CD4-positive, alpha-beta T cell (primary cell): ENCODE measurements at places on chromosomes 4 and X.

DNA sequence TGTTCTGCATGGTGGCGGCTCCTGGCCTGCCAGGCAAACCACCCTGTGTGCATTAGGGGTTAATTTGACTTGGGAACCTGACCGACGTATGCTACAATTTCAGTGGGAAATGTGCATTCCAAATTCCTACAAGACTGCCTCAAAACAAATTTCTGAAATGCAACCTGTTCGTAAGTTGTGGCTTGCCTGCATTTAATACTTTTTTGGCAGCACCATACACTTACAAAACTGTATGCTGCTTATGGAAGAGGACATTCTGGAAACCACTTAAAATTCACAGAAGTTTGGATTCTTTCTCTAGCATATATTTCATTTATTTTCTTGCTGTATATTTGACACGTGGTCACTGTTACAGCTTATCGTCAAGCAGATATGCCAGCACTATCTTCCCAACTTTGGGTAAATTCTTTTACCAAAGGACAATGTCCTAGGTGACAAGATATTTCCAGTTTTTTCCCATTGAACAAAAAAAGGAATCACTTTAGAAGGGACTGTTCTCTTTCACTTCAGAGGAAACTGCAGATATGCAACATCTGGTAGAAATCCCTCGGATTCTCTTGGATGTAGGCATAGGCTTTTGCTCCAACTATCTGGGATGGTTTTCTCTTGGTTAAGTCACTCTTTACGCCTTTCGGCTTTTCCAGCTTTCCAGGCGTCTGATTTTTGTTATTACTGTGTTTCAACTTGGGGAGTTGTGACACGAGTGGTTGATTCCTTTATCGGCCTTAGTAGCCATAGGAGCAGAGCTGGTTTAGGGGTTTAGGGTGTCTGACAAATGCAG is 9.7 kb upstream of the TENM3 start:
- DNase-seq = no peak
- no peak overlapping the region for H3K27ac ChIP-seq
- H3K4me3 ChIP-seq = no peak overlapping the region
- no peaks in the 10 kb centered on the region for H3K27me3 ChIP-seq

DNA sequence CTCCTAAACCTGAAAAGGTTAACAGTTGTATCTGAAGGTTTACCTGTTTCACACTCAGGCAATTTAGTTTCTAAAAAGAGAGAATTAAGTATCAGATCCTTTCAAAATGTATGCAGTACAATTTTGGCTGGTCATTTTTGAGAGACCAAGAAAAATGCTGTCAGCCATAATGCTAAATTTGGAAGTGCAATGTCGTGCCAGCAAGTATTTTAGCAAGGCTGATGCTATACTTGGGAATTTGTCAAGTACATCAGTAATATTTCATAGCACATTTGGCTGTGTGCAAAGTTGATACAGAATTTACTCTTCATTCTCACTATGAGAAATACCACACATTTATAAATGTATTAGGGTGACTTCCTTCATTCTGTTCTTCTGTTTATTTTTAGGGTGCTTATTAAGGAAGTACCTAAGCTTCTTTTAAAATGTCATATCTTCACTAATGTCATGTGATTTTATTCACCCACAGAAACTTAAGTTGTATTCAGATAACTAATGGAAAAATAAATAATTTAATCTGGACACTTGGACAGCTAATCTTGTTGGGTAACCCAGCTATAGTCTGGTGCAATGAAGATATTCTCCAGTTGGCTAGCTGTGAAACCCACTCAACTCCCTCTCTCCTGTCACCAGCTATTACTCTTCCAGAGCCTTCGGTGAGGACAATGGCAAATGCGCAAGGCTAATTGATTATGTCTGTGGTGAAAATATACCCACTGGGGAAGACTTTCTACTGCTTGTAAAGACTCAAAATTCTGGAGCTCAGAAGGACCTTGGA is 84.2 kb upstream of the TLL1 start:
- no peak overlapping the region for H3K27ac ChIP-seq
- H3K36me3 ChIP-seq = no peaks in the 10 kb centered on the region
- no peaks in the 10 kb centered on the region for H3K27me3 ChIP-seq
- no peak for DNase-seq

DNA sequence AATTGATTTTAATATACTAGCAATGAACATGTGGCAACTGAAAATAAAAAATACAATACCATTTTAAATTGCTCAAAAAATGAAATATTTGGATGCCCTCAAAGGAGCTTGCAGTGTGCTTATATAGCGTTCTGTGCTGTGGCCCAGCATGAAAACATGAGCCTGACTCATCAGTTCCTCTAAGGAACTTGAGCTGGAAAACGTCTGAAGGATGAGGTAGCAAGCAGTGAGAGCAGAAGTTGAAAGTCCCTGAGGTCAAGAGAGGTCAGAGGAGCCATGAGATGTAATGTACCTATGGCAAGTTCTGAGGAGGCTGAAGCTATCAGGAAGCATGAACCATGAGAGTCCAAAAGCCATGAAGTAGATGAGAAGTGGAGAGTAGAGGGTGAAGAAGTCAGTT is 59.7 kb downstream of the HMGB3 start:
- H3K27ac ChIP-seq = no peak overlapping the region
- no peak for DNase-seq
- H3K36me3 ChIP-seq = no peaks in the 10 kb centered on the region
- no peak overlapping the region for H3K4me3 ChIP-seq
- H3K4me1 ChIP-seq = no peaks in the 10 kb centered on the region

DNA sequence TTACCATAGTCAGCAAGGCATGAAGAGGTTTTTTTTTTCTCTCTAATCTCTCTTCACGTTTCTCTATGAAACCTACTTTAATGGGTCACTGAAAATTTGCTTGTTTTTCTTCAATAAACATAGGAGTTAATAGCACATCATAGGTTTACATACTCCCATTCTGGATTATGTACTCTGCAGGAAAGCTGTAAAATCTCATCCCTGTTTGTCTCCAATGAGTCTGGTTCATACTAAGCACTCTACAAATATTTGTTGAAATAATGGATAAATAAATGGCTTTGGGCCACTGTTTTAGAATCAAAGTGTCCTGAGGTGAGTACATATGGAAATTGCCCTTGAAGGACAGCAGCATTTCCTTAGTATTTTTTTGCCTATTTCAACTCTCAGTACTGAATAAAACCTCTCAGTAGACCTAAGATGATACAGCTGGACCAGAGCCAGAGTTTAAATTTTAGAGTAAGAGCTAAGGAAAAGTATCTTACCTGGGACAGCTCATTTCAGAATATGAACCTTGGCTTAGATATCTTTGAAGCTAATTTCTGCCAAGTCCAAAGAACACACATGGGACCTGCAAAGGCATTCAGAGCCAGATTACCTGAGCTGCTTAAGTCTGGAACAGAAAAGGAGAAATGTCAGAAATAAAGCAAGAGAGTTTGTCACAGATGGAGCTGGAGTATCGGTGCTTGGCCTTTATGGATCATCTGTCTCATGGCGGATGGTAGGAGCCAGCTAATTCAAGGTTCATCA is 34.4 kb downstream of the PF4 start:
- H3K36me3 ChIP-seq = no peaks in the 10 kb centered on the region
- peaks cover 9% of the 10 kb centered on the region for H3K27me3 ChIP-seq
- no peak overlapping the region for H3K27ac ChIP-seq
- DNase-seq = no peak

DNA sequence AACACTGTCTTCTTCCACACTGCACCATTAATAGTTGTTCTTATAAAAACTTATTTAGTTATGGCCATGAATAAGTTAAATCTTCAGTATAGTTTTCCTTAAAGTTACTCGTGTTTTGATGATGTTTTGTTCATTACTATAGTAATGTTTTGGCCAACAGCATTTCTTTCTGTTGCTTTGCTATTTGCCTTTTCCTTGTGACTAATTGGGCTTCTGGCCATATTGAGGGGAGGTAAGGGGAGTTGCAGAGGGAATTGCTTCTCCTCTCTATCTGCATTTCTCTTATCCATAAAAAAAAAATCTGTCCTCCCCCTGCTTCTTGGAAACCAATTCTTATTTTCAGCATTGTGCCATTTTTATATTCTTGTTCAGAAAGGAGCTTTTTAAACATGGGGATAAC is 42.7 kb upstream of the ZCCHC12 start:
- no peak overlapping the region for H3K4me3 ChIP-seq
- no peak for DNase-seq
- H3K27ac ChIP-seq = no peak overlapping the region
- H3K27me3 ChIP-seq = no peaks in the 10 kb centered on the region

DNA sequence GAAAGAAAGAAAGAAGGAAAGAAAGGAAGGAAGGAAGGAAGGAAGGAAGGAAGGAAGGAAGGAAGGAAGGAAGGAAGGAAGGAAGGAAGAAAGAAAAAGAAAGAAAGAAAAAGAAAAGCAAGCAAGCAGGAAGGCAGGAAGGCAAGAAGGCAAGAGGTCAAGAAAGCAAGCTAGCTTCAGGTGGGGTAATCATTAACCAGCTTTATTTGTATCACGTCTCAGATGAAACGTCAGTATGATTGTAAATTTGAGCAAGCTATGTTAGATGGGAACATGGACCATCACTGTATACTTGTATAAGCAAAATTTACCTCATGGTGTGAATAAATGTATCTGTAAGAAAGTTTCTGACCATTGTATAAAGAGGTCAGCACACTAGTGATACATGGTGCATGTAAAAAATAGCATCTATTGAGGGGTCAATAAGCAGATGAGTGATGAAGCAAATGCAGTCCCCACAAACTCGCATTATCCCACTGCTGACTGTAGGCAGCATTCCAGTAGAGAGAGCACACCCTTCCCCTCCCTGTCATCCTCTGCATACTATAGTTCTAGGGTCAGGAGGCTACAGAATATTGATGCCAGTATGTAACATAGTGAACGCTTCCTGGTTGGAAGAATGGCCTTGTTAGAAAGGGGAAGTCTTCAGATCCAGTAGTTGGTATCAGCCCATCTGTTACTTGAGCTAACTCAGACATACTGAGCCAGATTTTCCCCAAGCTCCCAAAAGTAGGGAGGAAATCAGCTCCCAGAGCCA is 16.5 kb upstream of the KLHL34 start:
- no peak overlapping the region for H3K4me3 ChIP-seq
- no peak overlapping the region for H3K27ac ChIP-seq
- H3K27me3 ChIP-seq = no peaks in the 10 kb centered on the region

DNA sequence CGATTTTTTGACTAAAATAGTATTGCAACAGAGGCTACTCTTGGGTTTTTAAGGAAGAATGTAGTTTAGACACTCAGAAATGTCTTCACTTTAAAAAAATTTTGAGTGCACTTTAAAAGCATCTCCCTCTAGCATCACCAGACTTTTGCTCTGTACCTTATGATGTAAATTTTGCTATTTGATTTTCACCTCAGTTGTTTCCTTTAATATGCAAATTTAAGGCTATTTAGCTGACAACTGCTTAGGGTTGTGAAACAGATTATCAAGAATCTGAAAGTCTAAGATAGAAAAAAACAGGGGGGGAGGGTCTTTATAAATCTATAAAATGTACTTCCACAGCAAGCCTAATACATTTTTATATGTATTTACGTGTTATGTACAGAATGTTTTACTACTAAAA is 92.9 kb upstream of the USP38 start:
- no peaks in the 10 kb centered on the region for H3K27me3 ChIP-seq
- H3K36me3 ChIP-seq = no peaks in the 10 kb centered on the region
- no peak overlapping the region for H3K4me3 ChIP-seq
- no peak overlapping the region for H3K27ac ChIP-seq

- H3K27me3 ChIP-seq = no peaks in the 10 kb centered on the region
- H3K27ac ChIP-seq = no peak overlapping the region
- no peaks in the 10 kb centered on the region for H3K4me1 ChIP-seq
- no peaks in the 10 kb centered on the region for H3K36me3 ChIP-seq
Measured at GRCh38 chr4:183934761-183935160, 29.7 kb downstream of the STOX2 start.

DNA sequence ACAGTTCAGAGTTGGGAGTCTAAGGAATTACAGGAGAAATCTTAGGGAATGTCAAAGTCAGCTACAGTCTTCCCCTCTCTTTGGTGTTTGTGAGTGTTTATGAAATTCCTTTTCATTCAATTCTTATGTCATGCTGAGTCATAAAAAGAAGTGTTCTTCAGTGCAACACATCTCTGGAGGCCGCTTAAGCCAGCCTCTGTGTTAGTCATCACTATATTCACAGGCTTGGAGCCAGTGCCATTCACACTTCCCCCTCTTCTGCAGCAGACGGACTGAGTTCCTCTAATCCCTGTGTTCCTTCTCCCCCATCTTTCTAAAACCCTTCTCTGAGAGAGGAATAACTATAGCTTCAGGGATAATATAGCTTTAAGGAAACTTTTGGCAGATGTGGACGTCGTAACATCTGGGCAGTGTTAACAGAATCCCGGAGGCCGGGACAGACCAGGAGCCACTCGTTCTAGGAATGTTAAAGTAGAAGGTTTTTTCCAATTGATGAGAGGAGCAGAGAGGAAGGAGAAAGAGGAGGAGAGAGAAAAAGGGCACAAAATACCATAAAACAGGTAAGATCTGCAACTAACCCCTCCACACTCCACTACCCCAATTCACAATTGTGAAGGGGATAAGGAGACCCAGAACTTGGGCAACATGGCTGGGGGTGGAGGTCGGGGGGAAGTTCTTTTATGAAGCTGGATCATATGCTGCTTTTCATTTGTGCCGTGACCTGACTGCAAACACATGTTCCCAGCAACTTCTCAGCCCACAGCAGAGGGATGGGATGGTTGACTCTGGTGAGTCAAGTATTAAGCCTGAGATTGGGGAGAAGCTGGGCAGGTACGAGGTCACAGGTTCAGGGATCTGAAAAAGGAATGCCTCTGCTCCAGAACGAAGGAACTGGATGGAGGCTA is at the start of gene SRPX2:
TSS of gene SRPX2 (plus strand) at position 244 of the 905 bp plus-strand sequence. CDS start 2,124 bp downstream, outside the sequence.
- H3K27ac ChIP-seq = no peak within 1 kb of the TSS
- peaks cover 5% of the 10 kb centered on the region for H3K27me3 ChIP-seq
- H3K36me3 ChIP-seq = no peaks in the 10 kb centered on the region
- no peak for DNase-seq

DNA sequence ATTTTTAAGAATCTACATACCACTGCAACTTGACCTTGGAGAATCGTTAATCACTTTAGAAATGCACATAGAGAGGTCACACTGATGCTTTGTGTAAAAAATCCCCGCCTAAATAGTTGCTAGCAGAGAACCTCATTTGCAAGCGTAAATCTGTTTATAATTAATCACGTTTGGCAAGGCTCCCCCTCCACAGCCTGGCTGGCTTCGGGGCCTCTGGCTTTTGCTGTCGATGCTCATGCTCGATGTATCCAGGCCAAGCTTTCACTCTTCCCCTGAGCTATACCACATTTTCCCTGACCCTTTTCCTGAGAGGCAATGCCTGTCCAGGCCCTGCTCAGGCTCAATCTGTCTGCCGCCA is 23.4 kb downstream of the CYTL1 start:
- H3K36me3 ChIP-seq = no peaks in the 10 kb centered on the region
- no peak overlapping the region for H3K4me3 ChIP-seq
- peaks cover 3% of the 10 kb centered on the region for H3K27me3 ChIP-seq
- H3K4me1 ChIP-seq = no peaks in the 10 kb centered on the region

DNA sequence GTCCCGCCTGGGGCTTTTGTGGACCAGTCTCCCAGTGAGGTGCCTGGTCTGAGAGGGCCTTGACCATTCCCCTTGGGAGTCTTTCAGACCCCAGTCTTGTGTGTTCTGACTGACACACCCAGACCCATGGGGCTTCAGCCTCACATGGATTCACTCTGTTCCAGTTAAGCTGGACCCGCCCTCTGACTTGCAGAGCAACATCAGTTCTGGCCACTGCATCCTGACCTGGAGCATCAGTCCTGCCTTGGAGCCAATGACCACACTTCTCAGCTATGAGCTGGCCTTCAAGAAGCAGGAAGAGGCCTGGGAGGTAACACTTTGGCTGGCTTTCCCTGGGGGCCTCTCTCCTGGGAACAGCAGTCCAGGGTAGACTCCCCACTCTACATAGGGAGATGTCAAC is 6.8 kb downstream of the IL9R start:
- H3K36me3 ChIP-seq = no peaks in the 10 kb centered on the region
- no peak overlapping the region for H3K4me3 ChIP-seq
- DNase-seq = no peak
